ENCODE measurements at places on chromosomes 2 and 18. TPM values are rescaled to one million over a fixed set of nuclear protein-coding genes. Genes with fewer than 3 reads are reported as not detected.

ESCO1 gene
- 48.8 TPM for total RNA-seq

DNA sequence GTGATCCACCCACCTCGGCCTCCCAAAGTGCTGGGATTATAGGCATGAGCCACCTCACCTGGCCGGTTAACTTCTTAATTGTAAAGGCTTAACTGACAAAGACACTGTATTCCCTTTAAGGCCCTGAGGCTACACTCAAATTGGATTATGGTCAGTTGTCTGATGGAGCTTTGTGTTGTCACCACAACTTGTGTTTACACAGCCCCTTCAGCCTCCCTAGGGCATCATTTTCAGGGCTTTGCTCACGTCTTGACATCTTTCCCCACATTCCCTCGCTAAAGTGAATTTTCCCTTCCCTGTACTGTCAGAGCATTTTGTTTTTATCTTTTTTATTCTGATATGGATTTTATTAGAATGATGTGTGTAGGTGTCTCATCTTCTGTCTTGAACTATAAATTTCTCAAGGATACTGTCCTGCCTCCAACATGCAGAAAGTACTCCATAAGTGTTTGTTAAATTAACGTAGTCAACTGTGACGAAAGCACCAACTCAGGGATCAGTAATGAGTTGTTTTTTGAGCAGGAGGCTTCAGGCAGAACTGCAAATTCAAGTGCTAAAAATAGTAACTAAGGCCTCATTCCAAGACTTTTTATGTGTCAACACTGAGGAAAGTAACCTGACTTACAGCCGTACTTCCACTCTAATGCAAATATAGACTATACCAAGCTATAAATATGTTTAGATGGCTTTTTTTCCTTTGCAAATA lies 77.1 kb upstream of the NARS1 start:
- no peak for DNase-seq

DNA sequence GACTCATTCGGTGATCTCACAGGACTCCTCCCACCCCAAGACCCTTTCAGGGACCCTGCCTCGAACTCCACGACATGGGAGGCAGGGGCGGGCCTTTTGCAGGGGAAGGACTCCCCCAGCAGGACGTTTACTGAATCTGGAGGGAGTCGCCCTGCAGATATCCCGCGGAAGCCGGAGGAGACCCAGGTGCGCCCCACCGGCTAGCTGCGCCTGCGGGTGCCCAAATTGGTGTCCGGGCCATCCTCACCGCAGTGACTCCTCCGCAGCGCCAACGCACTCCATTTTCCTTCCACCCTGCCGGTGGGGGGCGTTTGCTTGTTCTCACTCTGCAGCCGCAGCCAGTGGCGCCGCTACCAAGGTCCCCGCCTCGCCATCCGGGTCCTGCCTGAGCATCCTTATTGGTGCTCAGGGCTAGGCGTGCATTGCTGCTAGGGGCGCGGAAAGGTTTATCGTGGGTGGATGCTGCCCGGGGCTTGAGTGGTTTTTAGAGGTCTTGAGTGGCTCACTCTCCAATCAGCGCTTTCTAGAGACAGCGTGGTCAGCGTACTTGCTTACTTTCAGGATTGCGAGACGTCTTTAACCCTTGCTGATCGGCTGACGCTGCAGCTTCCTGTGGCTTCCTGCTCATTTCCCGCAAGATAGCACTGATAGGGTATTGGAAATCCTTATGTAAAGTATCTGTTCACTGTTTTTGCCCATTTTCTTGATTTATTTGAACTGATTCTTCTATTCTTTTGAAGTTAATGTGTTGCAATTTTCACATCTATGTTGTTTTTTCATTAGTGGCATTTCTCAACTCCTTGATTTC lies 81.4 kb downstream of the BIN1 start:
- peak; percentile 87 for DNase-seq

- no peak for DNase-seq
These were observed 213.7 kb downstream of the SEPTIN10 start for GRCh38 chr2:109400102-109400501.

DNA sequence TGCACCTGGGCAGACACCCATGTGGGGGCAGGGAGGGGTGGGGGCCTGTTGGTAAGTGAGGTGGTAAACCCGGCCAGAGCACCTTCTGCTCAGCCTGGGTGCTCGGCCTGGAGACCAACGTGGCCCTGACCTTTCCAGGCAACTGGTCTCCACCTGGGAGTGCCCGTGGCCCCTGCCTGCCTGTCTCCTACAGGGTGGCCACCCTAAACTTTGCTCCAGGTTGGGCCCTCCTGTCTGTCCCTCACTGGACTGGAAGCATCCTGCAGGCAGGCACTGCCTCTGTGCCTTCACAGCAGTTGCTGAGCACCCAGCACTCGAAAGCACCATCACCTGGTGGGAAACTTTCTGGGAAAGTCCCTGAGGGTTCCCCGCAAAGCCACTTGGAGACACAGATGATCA lies 171.3 kb downstream of the TWIST2 start:
- DNase-seq: no peak

DNA sequence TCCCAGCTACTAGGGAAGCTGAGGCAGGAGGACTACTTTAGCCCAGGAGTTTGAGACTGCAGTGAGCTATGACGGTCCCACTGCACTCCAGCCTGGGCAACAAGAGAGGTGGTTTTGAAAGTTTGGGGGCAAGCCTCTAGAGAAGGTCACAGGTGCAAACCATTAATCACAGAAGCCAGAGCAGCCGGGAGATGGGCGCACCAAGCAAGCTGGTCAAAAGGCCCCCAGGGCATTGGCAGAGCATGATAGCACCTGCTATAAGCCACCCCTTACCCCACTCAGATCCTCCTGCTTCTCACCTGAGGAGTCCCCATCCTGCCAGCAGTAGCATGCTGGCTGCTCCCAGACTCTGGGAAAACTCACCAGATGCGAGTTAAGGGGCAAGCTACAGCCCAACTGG lies 116.1 kb upstream of the RAB12 start:
- DNase-seq: no peak

DNA sequence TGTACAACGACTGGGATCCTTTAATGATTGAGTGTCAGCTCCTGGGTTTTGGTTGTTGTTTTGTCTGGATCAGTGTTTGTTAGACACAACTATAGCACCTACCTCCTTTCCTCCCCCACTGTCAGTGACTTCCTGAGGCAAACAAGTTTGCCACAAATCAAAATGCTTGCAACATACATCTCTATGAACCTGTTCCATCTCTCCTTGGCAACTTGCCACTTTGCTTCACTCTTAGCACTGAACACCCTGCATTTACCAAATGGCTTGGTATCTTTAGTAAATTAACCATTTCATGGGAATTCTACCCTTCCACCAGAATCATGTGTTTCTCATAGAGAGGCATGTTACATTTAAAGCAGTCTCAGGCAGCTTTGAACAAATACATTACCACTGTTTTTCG lies 301.1 kb upstream of the TANK start:
- DNase-seq: no peak

DNA sequence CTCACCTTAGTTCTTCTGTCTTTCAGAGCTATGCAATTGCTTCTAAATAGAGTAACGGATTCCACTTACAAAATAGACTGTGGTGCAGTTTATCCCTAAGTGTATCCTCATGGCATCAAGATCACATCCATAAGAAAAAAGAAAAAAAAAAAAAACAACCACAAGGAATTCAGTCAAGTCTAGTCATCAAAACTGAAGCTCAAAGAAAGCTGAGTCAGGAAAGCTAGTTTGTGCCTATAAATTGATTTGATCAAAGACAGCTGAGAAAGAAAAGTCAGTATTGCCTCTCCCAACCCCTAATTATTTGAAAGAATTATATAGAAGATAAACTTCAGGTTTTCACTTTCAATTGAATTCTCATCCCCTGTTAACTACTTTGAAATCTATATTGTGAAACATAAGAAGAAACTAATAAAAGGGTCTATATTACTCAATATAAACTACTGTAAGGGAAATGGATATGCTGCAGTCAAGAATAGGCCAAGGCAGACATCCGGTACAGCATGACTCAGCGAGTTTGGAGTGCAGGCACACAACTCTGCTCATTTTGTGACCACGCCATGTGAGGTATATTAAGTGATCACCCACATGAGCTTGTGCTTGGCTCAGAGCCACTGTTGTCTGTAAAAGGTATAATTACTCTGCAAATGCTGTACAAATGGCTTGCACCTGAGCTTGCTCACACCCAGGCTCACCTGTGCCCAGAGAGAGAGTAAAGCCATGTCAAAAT lies 568.1 kb upstream of the CRIM1 start:
- no peak for DNase-seq
